ENCODE measurements at places on chromosomes 4 and X.

DNA sequence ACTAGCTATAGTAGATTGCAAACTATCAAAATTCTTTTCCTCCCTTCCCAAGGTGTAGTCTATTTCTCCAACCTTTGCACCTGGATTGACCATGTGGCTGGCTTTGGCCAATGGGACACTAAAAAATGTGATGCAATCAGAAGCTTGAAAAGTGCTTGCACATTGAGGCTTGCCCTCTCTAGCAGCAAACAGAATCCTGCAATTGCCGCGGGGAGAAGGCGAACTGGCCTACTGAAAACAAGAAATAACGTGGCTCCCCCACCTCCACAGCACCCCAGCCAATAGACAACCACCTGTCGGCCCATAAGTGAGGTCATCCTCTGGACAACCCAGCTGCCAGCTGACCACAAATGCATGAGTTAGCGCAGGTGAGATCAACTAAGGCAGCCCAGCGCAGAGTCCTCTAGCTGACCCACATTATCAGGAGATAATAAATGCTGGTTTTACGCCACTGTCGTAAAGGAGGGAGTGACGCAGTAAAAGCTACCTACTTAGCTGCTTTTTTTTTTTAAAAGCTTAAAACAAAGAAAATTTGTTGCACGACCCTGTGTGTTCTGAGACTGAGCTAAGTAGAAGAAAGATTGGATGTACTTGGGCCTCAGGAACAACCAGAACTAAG is 95.2 kb downstream of the GK start:
- DNase-seq = no peak

- DNase-seq = no peak
These were observed 347.7 kb downstream of the FBXO8 start for GRCh38 chr4:173935622-173936405.

DNA sequence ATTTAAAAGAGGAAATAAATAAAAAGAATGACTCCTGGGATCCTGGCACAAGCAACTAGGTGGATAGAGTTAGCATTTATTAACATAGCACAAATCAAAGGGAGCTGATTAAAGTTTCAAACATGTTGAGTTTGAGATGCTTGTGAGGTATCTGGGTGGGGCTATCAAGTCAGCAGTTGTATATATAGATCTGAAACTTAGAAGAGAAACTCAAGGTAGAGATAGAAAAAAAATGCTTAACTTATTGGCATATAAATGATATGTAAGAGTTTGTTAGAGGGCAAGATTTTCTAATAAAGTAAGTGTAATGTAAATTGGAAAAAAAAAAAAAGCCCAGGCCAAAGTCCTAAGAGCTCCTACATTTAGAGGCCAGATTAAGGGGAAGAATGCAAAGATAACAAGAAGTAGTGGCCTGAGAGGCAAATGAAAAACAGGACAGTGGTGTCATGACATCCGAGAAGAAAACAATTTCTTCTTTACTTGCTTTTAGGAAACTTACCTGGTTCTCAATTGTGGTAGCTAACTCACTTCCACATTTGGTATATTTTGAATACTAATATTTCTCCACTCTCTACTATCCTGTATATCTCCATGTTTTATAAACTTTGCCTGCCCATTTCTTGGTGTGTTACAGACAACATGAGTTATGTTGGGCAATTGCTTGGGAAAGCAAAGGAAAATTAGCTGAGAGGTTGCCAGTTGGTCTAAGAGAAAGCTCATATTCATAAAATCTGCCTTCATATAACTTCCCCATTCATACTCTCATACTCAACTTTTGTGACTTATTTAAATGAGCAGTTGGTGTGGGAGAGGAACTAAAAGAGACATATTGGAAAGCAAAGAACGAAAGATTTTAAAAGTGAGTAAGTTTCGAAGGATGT is 169.2 kb downstream of the PARM1 start:
- no peak for DNase-seq

DNA sequence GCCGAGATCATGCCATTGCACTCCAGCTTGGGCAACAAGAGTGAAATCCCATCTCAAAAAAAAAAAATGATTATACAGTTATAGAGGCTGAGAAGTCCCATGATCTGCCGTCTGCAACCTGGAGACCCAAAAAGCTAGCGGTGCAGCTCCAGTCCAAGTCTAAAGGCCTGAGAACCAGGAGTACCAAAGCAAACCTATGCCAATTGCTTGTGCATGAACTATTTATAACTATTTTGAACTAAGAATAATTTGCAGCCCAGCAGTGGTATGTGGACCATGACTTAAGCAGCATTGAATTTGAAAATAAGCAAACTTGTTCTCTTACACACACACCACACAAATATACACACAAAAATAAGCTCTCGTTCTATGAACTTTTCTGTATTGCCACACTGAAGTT is 51.8 kb downstream of the TASL start:
- no peak for DNase-seq

- DNase-seq = no peak
These were observed 98.2 kb downstream of the MAGEC1 start for GRCh38 chrX:142001934-142002333.

DNA sequence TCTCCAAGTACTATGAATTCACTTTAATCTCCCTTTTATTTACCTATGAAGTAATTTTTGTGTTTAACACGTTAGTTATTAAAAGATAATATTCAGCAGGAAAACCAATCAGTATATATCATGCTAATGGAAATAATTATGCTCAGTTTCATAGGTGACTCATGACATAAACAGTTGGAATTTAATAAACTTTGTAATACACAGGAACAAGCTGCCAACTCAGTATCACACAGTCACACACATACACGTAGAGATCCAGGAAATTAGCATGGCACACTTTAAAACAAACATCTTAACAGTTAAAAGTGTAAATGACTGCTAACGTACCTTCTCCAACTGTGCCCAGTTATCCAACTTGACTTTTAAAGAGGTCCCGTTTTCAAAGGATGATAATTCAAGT is 2.3 kb downstream of the SPATA4 start:
- DNase-seq = no peak

GRCh38 chrX:70429759-70430158 is 6.6 kb downstream of the GDPD2 start:
- DNase-seq = no peak

GRCh38 chrX:25873196-25873595 is 264.9 kb upstream of the MAGEB18 start:
- DNase-seq = no peak

DNA sequence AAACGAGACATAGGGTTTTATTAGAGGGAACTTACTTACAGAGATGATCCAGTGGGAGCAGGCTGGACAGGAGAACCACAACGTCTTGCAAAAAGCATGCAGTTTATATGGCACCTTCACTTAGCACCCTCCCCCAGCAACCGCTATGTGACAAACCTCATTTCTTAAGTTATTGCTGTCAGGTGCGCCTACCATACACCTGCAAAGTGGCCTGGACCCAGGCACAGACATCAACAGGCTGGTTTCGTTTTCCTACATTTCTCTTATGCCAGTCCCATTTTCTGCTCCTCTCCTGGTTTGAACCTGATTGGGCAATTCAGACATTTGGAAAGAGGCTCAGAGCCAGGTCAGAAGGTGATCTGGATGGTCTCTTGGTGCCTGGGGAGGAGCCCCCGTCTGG is 18.3 kb downstream of the RTL5 start:
- no peak for DNase-seq

DNA sequence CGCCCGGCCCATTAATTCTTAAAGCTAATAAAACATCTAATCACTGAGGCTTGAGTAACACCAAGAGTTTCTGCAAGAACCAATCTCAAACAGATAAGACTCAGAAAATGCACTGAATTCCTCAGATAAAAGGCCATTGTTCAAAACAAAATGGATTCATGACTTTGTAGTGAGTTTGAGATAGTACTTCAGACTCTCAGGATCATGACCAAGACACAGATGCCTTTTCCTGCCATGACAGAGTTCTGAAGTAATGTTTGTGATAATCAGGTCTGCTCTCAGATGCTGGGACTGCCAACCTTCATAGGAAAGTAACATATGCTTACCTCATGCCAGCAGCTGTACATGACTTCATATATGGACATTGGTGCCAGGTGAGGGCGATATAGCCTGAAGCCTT is 54.6 kb downstream of the NIPAL1 start:
- no peak for DNase-seq

DNA sequence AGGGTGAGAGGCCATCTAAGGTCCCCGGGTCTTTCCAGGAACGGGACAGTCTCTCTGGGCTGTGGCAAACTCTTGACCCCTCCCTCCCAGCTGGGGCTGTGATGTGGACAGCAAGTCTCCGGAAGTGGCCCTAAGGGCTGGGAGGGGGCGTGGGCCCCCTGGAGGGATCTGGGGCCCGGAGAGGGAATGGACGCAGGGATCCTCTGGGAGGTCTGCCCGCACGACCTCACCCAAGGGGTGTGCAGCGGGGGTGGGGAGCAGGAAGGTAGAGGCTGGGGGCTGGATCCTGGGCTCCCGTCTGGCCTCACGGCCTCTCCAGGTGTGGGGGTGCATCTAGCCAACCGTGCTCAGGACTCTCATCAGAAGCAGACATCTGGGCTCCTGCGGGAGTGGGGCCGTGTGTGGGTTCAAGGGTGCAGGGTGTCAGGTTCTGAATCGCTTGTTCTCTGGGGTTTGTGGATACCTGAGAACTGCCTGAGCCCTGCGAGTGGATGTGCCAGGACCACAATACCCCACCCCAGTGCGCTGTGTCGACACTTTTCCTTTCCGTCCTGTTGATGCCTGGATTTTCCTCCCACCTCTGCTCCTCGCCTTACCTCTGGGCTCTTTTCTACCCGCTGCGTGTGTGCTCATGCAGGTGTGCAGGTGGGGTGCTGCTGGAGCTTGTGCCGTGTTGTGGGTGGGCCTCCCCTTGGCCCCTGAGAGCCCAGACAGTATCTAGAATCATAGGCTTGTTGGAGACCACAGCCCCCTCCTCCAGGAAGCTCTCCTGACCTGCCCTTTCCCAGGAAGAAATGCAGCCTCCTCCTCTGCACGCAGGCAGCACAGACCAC is 915 bp downstream of the CPZ start:
- no peak for DNase-seq

DNA sequence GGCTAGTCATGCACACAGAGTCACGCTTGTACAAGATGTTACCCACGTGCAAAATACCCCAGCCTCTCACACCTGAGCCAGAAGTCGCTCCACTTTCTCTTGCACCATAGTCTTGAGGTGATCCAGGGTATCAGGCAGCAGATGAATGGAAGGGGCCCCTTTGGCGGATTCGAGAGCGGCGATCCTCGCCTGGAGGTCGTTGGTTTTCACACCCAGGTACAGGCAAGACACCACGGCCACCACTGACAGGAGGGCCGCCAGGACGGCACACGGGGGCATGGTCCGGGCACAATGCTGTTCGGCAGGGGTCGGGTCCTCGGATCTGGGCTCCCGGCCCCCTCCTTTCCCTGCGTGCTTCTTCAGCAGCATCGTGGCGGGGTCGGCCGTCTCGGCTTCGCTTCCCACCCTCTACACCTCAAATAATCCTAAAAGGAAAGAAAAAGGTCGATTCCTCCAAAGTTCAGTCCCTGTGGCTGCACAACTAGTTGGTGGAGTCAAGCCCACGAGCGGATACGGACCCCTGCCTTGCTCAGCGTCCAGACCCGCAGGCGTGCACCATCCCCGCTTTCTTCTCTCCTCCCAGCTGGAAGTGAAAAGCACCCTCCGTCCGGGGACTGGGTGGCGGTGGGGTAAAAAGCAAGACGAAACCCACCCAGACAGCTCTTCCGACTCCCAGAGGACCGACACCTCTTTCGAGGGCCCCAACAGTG is 652 bp downstream of the COL25A1 start:
- peak; percentile 30 for DNase-seq

DNA sequence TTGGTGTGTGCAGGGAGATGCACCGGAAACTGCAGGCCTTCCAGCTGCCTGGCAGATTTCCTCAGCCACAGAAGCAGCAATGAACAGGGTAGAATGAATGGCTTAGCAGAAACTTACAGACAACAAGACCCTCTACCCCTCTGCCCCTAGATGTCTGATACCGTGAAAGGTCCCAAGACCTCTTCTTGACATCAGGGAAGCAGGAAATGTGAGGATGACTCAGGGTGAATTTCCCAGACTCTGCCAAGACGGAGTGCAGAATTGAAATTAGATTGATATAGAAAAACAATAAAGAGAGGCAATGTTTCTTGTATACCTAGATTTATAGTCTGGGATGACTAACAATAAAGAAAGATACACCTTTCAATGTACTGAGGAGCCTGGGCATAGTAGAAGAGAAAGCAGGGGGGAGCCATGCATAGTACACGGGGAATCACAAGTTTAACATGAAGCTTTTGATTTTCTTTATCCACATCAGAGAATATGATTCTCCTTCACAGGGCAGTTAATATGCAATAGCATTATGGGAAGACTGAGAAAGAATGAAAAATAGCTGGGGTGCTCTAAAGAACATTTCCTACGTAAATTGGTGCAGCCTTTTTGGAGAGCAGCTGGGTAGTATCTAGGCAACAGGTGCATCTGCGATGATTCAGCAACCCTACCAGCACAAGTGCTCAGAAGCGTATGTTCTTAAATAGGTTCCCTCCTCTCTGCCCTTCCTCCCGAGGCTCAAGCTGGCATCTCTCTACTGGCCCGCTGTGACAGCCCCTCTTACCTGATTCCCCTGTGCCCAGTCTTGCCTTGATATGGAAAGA is 18.3 kb upstream of the CXCR3 start:
- DNase-seq = no peak

DNA sequence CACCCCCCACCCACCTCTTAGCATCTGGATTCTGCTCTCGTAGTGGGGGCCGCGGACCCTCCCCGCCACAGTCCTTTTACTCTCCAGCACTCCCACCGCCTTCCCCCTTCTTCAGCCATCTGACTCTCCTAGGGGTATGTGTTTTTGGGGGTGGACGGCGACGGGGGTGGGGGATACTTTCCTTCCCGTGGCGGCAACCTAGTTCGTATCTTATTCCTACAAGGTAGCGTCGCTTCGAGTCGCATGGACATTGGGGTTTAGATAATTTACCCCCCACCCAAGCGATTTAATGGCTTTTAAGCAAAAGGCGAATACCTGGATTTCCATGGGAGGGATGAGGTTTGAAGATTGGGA is 1.3 kb upstream of the BCORL1 start:
- no peak for DNase-seq

- DNase-seq = peak; percentile 69
These were observed 7.2 kb upstream of the MRFAP1 start for GRCh38 chr4:6633091-6633906.

GRCh38 chr4:76095568-76095967 is 21.1 kb downstream of the ART3 start:
- no peak for DNase-seq

DNA sequence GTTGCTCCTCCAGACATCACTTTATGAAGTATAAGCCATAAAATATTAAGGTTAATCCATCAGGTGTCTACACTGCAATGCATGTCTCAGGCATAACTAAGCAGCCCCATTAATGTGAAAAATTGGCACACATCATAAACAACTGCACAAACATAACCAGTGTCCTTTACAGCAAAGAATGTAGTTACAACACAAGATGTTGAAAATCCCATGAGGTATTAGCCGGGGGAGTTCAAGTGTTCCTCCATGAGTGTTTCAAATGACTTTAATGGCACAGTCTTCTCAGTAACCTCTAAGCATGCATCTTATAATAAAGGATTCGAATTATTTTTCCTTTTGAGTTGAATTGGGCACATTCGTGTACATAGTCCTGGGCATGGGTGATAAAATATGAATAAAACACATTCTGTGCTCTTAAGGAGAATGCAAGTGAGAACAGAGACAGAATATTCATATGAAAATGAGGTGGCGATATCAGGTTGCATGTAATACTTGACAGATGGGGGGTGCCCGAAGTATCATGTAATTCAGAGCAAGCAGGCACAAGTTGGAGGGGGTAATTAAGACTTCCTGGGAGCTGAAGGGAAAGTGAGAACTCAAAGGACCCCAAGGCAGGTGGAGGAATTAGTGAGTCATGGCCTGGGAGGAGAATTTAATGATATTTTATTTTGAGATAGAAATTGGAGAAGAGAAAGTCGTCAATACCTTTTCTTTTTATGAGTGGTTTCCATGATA is 18.2 kb upstream of the VCX2 start:
- no peak for DNase-seq
